Anterior cingulate cortex (tissue), 58 donors: ENCODE measurements at places on chromosomes 11 and 22.

DNA sequence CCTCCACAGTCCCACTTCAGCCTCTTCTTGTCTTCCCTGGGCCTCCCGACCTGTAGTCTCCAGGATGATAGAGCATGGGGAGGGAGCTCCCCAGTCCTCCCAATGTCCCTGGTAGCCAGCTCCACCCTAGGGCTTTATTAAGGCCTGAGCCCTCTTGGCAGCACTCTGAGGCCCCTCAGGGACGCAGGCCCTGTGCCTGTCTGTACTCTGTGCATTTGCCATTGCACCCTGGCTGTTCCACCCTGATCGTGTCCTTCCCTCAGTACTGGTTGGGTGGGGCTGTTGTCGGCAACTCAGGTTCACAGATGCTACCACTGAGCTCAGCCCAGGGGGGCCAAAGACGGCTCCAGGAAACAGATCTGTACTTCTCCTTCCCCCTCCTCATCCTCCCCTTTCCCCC, 7.2 kb downstream of the SSTR3 start:
- no peak for DNase-seq

- no peak for DNase-seq
These were observed 17.7 kb downstream of the TNKS1BP1 start for GRCh38 chr11:57306940-57307565.

DNA sequence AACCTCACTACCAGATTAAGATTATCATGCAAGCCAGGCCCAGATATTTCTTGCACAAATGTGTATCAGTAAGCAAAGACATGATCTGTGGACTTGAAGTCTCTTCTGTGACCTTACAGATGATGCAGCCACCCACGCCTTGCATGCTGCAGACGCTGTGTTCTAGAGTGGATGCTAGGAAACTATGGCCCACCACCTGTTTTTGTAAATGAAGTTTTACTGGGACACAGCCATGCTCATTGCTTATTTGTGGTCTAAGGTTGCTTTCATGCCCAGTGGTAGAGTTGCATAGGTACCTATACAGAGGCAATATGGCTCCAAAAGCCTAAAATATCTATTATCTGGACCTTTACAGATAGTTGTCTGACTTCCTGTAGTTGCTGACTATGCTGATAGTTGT, 47.5 kb upstream of the SORL1-AS1 start:
- no peak for DNase-seq

DNA sequence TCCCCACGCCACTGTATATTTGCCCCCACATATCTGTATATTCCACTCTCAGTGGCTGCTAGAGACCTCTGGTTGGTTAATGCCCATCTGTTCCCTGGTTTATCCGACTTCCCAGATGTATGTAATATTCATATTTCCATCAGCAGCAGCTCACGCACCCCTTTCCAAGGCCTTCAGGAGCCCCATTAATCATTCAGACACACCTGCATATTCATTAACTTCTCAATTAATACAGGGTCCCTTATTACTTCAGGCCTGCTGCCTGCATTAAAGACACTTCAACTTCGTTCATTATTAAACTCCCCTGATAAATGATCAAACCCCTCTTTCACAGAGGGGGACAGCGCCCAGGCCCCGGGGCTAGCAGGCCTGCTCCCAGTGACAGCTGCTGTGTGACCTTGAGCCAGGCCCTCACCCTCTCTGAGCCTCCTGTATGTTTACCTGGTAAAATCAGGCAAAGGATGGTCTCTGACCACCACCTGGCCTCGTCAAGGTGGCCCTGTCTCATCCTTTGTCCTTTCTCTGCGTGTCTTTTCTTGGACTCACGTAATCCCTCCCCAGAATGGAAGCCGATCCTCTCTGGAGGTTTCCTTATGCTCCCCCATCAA, 34.5 kb downstream of the ELFN2 start:
- DNase-seq, result no peak

GRCh38 chr11:46247090-46247489, 30.4 kb upstream of the CREB3L1 start:
- no peak for DNase-seq

- no peak for DNase-seq
These were observed 20.1 kb upstream of the ST3GAL4 start for GRCh38 chr11:126335463-126335760.

DNA sequence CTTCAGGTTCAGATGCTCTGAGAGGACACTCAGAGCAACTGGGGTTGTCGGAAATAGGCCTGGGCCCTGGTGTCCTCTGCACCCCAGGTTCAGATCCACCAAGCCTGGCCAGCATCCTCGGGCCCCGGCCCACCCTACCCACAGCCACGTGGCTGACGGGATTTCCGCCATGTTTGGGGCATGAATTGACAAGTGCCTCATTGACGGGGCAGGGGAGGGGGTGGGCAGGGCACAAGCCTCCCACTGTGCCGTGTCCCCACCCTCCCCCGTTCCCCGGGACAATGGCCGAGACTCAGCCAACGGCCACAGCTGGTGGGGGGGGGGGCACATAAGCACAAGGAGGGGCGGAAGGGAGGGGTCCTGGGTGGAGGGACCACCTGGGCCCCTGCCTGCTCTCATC, 8.5 kb downstream of the MYRF start:
- DNase-seq, result peak; percentile 91
